ENCODE measurements at places on chromosomes 4 and X.

GRCh38 chr4:161583549-161583948, 580.3 kb downstream of the FSTL5 start:
- no peak for DNase-seq

GRCh38 chr4:112752061-112752460, 115.1 kb downstream of the LARP7 start:
- DNase-seq: no peak

DNA sequence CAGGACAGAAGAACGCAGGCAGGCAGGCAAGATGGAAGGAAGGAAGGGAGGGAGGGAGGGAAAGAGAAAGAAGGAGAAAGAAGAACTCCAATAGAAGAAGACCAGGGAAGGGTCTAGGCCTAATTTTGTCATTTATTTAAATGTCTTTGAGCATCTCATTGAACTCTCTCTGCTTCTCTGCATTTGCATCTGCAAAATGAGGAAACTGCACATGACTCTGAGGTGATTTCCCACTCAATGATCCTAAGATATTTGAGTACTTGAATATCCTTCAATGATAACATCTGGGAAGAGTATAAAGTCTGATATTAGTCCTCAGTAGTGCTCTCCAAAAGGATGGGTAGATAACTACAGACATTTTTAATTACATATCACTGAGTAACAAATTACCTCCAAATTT, 33.1 kb upstream of the RBPJ start:
- no peak for DNase-seq

- no peak for DNase-seq
Observed at GRCh38 chrX:27694667-27695066, 104.5 kb downstream of the DCAF8L2 start.

DNA sequence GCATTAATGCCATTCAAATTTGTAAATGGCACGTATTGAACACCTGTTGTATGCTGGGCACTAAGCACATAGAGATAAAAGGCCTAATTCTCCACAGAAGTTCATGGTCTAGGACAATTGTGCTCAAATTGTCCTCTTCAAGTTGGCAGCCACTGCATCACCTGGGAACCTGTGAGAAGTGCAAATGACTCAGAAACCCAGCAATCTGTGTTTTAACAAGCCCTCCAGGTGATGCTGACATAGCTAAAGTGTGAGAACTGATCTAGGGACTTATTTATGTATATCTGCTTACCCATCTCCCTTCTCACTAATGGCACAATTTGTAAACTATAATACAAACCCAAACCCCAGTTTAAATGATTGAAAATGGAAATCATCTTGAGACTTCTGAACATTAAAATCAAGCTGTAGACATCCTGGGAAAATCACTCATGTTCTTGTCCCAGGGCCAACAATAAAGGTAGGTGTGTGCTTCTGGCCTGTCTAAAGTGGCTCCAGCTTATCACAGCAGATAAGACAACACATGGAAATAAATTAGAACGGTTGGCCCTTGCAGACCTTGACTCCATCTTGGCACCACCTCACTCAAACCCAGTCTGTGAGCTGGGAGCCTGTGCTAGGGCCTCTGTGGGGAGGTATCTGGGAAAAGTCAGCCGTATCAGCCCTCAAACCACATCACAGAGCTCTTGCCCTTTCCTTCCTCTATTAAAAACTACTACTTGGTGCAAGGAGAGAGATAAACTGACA, 46.8 kb downstream of the UCHL1 start:
- DNase-seq: no peak

DNA sequence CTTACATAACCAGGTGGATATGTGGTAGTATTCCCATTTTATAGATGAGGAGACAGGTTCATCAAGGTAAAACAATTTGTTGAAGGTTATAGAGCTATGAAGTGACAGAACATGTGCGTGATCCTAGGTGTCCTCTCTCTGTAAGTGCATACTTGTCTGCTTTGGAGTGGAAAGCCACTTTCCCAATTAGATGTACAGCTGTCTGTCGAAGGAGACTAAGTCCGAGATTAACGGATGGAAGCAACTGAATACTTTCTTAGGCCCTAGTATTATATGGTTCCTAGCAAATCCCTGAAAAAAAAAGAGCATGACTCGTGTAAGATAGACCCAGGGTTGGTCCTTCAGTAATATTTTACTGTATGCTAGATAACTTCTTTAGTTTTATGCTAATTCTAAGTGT, 19.7 kb downstream of the TMEM131L start:
- no peak for DNase-seq

DNA sequence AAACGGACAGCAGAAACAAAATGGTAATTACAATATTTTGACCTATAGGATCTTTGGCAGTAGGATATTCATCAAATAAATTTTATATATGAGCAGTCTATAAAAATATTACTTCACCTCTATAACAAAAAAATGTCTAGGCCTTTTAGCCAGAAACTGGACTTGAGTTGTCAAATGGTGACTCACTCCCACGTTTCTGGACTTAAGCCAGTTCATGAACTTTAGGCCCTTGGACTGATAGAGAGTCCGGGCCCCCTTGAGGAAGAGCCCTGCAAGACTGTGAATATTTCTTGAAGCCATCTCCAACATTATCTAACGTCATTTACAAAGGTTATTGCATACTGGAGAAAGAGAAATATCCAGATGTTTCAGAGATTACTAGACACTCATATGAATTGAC, 106.8 kb upstream of the FAM47A start:
- DNase-seq: no peak

- no peak for DNase-seq
Observed at GRCh38 chrX:3514996-3515395, 168.5 kb upstream of the MXRA5 start.

GRCh38 chr4:76511947-76512346, 76.9 kb downstream of the SHROOM3 start:
- no peak for DNase-seq

DNA sequence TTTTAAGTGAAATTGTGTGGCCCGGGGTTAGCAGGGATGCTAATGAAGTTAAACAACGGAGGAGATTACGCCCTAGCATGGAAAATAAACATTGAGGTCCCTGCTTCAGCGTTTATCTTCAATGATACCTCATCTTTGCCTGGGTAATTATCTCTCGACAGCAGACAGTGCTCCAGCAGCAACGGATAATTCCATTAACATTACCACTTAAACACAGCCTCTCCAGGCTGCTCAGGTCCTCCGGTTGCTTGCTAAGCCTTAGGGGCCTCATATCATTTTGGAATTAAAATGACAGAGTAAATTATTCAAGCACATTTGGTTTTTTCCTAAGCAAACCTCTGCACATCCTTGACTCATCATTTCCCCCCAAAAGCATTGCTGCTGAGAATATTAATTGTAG, 281.5 kb upstream of the KLF3 start:
- DNase-seq: no peak

- DNase-seq: no peak
Observed at GRCh38 chr4:156326246-156326645, 372.6 kb upstream of the CTSO start.

GRCh38 chr4:101064541-101065180, 282.7 kb downstream of the PPP3CA start:
- no peak for DNase-seq

DNA sequence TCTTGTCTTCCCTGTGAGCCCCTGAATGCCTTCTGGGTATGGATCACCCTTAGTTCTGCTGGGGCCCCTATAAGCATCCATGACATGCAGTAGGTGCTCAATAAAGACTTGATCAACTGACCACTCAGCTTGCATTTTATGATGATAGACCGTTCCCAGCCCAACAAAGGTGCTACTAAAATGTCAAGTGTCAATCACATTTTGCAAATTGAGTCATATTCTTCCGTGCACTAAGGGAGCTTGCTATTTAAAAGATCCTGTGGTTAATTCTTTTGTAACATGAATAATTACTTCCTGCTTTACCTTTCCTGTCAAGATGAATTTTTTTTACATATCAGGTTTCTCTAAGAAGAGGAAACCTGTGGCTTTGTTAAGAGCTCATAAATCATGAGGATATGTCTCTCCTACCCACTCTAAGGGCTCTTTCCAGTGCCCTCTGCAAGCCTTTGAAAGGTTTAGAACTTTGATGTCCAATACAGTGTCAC, 47.6 kb downstream of the SH3KBP1 start:
- DNase-seq: peak; percentile 44

DNA sequence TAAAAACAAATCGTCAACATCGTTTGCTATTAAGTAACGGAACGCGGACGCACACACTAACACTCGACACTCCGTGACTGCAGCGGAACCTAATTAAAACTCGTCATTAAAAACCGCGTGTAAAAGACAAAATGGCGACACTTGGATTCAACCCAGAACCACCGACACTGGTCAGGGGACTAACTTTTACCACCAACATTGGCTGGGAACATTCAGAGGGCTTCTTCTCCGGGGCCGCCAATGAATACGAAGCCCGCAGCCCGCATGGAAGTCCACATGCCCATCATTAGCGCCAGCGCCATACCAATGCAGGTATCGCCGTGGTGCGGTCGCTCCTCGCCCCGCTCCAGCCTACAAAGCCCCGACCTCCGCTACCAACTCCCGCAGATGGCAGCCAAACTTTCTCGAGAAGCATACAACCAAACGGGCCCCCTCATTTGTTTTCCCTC, 498 bp downstream of the RBMX start:
- peak; percentile 67 for DNase-seq

GRCh38 chr4:88585917-88586316, 6.4 kb upstream of the HERC3 start:
- no peak for DNase-seq

DNA sequence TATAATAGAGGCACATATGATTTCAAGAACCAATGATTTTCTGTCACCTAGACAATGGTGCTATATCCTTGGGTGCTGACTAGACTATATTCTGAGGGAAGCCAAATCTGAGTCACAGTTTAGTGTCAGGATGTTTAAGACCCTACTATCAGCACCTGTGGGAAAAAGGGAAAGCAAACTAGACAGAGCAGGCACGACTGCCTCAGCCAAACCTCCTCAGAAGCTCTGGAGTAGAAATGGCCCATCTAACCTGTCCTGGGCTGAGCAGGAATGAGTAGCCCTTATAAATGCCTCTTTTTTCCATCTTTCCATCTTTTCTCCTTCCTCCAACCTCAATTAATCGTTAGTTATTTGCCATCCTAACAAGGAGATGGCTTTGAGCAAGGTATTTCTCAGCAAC, 80.4 kb upstream of the TECRL start:
- no peak for DNase-seq

DNA sequence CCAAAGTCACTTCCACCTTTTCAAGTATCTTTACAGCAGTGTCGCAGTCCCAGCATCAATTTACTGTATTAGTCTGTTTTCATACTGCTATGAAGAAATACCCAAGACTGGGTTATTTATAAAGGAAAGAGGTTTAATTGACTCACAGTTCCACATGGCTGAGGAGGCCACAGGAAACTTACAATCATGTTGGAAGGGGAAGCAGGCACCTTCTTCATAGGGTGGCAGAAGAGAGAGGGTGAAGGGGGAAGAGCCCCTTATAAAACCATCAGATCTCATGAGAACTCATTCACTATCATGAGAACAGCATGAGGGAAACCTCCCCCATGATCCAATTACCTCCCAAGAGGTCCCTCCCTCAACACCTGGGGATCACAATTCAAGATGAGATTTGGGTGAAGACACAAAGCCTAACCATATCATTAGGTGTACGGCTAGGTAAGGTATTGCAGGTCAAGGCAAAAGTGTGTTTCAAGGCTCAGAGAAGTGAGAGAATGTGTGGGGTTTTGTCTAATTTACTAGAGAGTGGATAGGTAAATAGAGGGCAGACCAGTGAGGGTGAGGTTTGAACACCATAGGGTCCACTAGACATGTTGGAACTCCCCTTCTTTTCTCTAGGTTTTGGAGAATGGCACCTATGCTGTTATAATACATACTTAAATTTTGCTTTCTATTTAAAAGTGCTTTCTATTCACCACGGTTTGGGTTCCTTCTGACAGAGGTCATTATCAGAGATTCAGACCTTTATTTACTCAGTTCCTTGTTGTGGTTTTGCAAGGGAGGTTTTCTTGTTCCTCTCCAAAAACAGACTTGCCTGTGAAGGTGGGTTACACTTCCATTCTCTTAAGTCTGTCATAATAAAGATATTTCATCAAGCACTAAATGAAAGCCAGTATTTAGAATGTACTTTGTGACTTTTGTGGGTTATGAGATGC, 186.6 kb downstream of the CPEB2 start:
- no peak for DNase-seq

GRCh38 chrX:9122519-9123245, 88.8 kb upstream of the FAM9B start:
- no peak for DNase-seq

DNA sequence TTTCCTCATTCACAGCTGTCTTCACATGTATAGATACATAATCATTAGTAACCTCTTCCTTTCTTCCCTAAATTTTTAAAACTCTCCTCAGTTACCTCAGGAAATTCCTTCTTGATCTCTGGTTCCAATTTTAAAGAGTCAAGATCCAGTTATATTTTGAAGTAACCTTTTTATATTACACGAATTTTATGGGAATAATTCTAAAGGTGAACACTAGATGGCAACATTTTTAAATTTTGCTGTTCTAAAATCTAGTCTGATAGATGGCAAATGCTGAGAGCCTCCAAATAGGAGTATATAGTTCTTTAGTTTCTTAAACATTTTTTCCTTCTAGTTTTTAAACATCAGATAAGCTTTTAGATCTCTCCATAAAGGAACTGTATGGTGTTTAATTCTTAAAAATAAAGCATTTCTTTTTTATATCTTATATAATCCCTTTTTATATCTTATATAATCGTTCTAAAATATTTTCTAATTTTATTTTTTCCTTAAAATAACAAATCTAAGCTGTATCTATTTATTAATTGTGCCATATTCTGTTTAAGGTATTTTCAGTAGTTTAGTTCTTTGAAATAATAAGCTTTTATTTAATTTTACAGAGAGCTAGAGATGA, 37.9 kb upstream of the PAPSS1 start:
- DNase-seq: no peak

DNA sequence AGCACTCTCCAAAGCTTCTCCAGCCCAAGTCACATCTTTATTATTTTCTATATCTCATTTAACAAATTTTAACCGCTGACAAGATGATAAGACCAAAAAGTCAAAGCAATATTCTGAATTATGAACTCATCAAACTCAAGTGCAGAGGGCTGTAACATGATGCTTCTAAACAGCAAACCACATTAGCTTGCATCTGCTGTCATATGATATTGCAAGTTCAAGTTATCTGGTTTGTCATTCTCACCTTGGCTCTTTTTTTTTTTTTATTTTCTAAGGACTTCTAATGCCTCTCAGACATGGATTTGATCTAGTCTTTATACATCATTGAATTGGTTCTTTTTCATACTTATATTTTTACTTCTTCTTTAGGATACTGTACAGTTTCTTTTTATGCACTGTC, 93.4 kb downstream of the SLC10A7 start:
- DNase-seq: no peak

DNA sequence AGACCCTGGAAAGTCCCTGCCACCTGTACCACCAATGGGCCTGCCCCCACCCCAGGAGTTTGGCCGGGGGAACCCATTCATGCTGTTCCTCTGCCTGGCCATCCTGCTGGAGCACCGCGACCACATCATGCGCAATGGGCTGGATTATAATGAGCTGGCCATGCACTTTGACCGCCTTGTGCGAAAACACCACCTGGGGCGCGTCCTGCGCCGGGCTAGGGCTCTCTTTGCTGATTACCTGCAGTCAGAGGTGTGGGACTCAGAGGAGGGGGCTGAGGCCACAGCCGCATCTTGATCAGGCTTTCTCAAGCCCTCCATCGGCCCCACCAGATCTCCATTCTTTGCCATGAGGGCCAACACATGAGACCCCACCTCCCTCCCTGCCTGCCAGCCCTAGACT, 13.6 kb upstream of the RBM3 start:
- DNase-seq: no peak

GRCh38 chrX:107480272-107480671, 30.8 kb downstream of the FRMPD3 start:
- no peak for DNase-seq
